Left renal cortex interstitium (tissue), 4 donors: ENCODE measurements at places on chromosomes 1 and 21.

DNA sequence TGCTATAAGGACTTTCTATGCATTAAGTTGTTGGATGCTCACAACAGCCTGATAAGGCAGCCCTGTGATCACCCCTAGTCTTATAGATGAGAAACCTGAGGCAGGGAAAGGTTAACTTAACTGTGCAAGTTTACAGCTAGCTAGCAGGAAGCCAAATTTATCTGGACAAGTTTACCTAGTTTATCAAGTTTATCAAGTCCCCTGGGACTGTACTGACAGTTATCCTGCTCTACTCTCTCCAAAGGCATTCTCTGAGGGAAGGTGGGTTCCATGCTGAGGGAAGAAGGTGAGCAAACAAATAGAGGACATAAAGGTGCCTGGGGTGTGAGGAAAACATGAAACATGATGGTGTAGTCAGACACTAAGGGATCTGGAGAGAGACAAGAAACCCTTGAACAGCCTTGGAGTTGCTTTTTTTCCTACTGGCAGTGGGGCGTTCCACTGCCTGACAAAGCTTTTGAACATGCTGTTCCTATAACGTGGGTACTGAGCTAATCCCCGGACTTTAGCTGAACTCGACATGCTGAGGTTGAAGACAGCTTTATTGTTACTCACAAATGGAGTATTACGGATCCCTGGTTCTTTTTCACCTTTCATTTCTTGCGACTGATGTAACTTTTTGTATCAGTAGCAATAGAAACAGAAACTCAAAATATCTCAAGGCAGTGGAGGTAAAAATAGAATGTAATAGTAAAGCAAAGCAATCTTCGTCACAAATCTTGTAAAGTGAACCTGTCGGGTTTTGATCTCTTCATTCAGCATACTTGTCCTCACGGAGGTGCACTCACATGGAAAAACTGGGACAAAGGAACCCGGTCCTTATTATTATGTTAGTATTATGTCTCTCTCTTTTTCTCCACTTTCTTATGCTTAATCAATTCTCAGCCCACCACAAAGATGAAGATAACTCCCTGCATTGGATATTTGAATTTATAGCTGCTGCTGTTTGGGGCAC, 42.4 kb upstream of the ESRRG start:
- DNase-seq, result no peak

- DNase-seq, result no peak
Observed at GRCh38 chr1:115013792-115014191, 15.8 kb upstream of the TSHB start.

DNA sequence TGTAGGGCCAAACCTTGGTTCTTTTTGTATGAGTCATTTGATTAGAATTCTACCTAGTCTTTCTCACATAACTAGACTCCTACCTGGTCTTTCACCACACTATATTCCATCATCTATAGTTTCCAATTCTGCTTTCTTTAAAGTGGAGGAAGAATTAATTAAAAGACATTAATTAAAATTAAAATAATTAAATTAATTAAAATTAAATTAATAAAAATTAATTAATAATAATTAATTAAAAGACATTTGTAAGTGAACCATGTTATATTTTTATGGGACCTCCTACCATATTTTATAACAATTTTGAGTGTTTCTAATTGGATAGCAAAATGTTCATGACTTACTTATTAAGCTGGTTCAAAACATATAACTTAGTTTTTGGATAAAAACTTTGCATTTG, 77.4 kb downstream of the CCDC18 start:
- DNase-seq, result no peak

DNA sequence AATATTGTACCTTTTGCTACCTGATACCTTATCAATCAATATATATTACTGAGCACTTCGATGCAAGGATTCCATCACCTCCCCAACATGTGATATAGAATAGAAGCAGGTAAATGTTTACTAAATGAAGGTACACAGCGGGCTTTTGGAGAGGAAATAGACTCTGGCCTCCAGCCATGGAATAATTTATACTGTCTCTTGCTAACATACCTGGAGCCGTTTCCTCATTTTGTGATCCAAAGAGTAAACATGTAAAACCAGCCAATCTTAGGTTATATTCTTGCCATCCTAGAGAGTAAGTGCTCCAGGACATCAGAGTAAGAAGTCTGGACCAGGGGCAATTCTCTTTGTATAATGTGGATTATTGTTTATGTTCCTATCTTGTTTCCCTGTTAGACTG, 39.4 kb downstream of the NDUFS5 start:
- DNase-seq, result no peak
